Activated naive CD8-positive, alpha-beta T cell treated with anti-CD3 and anti-CD28 coated beads, Interleukin-2, amount 10 ng/mL, durations not matched to agents 7 days and 5 days (primary cell): ENCODE measurements at places on chromosomes 4 and X. TPM values are rescaled to one million over a fixed set of nuclear protein-coding genes. Genes with fewer than 3 reads are reported as not detected.

DNA sequence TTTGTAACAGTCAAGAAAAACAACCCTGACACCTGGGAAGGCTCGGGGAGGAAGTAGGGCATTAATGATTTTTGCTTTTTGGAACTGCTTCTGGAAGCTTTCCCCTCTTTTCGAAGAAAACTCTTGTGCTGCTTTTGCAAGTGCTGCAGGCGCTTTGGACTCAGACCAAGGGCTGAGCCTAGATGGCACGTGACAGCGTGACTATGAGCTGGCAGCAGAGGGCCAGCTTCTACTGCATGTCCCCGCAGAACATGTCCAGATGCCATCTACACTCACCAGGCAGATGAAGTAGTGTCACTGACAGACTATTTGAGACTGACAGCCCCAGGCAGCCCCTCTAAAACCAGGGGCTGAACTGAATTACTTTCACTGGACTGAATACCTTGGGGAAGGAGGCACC, 6.2 kb downstream of the NR0B1 start:
- peaks cover 5% of the 10 kb centered on the region for H3K27me3 ChIP-seq
- no peaks in the 10 kb centered on the region for H3K4me1 ChIP-seq
- H3K36me3 ChIP-seq, result no peaks in the 10 kb centered on the region

DDIT4L gene
- 0.19 TPM for total RNA-seq

GRCh38 chr4:153589703-153590595, 94.1 kb upstream of the TLR2 start:
- no peak for DNase-seq
- H3K27me3 ChIP-seq, result no peaks in the 10 kb centered on the region
- no peak overlapping the region for H3K27ac ChIP-seq
- no peaks in the 10 kb centered on the region for H3K4me1 ChIP-seq
- no peak overlapping the region for H3K4me3 ChIP-seq
- H3K36me3 ChIP-seq, result peaks cover 19% of the 10 kb centered on the region

- no peak for DNase-seq
- no peak overlapping the region for H3K27ac ChIP-seq
- H3K27me3 ChIP-seq, result peaks cover 14% of the 10 kb centered on the region
- no peaks in the 10 kb centered on the region for H3K36me3 ChIP-seq
- peaks cover 10% of the 10 kb centered on the region for H3K4me1 ChIP-seq
- no peak overlapping the region for H3K4me3 ChIP-seq
Observed at GRCh38 chr4:110527156-110527555, 51.2 kb downstream of the ENPEP start.

ESX1 gene
- total RNA-seq, result not detected

TCEAL6 gene
- not detected for total RNA-seq

DNA sequence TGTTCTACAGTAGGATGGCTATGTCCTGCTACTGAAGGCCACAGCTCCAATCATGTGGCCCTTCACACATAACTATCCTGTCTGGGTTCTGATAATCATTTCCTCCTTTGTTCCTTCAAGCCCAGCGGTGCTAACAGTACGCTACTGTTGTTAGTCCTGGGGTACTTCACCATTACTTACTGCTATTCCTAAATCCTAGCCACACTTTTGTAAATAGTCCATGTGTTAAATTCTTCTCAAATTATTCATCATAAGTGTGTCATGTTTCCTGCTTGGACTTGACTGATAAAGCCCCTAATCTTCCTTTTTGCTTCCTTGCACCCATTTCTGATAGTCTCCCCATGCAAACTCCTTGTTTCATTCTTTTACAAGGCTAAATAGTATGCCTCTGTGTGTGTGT, 332.6 kb downstream of the FGF13 start:
- H3K36me3 ChIP-seq, result no peaks in the 10 kb centered on the region
- no peak for DNase-seq

DNA sequence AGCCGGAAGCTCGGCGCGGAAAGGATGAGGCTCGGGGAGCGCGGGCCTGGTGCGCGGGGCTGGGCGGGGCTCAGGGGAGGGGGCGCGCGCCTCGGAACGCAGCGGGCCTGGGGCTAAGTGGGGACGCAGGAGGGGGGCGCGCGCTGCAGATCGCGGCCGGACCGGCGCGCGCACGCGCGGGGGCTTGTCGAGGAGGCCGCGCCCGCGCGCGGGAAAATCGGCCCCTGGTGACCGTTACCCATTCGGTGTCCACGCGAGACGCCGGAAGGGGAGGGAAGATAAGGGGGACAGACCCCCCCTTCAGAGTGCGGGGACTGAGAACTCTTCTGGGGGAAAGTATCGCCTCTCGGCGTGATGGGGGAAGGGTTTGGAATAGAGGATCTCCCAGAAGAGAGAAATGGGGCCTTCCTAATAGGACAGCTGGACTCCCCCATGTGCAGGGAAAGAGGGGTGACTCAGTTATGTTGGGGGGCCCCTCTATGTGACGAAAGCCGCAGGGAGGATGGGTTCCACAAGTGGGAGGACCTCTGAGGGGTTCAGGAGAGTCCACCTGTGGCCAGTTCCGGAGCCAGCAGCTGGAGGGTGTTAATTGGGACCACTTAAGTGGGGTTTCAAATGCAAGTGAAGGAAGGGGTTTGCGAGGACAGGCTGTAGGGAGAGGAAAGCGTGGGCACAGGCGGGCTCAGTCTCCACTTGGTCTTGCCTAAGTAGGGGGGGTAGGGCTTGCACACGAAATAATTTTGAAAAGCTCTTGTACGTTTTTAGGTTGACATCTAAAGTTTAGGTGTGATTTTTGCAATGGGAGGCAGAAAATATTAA, 584 bp downstream of the SUV39H1 start:
- H3K36me3 ChIP-seq, result peaks cover 12% of the 10 kb centered on the region
- H3K4me3 ChIP-seq, result peak overlapping the region; percentile 96
- peak; percentile 64 for DNase-seq
- peaks cover 16% of the 10 kb centered on the region for H3K4me1 ChIP-seq
- H3K27me3 ChIP-seq, result no peaks in the 10 kb centered on the region
- peak overlapping the region; percentile 94 for H3K27ac ChIP-seq

GRCh38 chr4:94540476-94540875, 88.7 kb downstream of the PDLIM5 start:
- no peak for DNase-seq
- H3K4me3 ChIP-seq, result no peak overlapping the region
- H3K27me3 ChIP-seq, result no peaks in the 10 kb centered on the region
- H3K4me1 ChIP-seq, result no peaks in the 10 kb centered on the region
